ENCODE measurements at places on chromosomes 16 and 17.

DNA sequence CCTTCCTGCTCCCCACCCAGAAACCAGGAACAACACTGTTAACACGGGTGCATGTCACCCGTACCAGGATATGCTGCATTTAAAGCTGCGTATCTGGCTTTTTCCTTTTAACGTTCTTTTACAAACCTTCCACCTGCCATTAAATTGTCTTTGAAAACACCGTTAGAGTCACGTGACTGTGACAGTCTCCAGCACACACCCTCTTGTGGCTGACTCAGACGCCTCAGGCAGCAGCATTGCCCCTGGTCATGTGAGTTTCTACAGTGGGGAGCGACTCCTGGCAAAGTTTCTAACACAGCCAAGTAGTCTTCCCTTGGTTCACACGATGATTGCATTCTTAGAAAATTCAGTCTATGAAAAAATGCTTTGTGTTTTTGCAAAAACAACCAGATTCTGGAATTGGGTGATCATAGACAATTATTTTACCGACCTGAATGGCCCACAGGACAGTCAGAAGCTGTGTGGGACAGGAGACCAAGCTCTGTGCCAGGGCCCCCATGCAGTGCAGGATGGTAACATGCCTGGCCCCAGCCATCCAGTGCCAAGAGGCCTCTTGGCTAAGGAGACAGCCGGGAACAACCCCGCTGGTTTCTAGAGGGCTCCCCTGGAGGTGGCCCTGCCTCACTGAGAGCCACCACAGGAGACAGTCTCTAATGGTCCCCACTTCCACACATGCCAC lies 199.1 kb downstream of the KATNIP start:
- DNase-seq, result peak; percentile 25

GRCh38 chr16:50234771-50235556 lies 31.4 kb upstream of the ADCY7 start:
- no peak for DNase-seq

GRCh38 chr16:53622315-53622714 lies 81.3 kb downstream of the RPGRIP1L start:
- no peak for DNase-seq

DNA sequence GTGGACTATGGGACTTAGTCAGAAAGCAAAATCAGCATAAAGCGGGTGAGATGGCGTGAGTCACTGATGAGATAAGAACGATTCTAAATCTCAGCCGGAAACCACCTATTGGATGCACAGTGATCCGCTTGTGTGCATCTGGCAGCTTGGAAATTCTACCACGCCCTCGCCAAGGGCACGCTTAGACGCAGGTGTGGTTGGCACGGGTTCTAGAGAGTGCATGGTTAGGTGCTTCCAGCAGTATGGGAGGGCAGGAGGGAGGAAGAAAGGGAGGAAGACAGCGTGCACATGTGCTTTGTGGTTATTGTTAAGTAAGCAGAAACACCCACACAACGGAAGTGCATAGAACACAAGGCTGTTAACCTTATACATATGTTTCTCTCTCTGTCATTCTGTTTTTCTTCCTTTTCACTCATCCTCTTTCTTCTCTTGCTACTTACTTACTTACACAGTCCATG lies 374.0 kb upstream of the ASIC2 start:
- DNase-seq, result peak; percentile 22

- no peak for DNase-seq
These were observed 99.1 kb downstream of the DNAH17 start for GRCh38 chr17:78477913-78478756.

Data from CD4-positive, alpha-beta T cell treated with Interleukin-6 at 100 ng/mL for 8 hours (primary cell).